ENCODE measurements at places on chromosomes 3 and 15.

- no peak for DNase-seq
These were observed 246.1 kb downstream of the ZIC1 start for GRCh38 chr3:147655236-147655635.

GRCh38 chr15:83380059-83380458 lies 67.1 kb upstream of the SH3GL3 start:
- no peak for DNase-seq

GRCh38 chr15:46461416-46461815 lies 826.6 kb downstream of the SQOR start:
- DNase-seq: no peak

DNA sequence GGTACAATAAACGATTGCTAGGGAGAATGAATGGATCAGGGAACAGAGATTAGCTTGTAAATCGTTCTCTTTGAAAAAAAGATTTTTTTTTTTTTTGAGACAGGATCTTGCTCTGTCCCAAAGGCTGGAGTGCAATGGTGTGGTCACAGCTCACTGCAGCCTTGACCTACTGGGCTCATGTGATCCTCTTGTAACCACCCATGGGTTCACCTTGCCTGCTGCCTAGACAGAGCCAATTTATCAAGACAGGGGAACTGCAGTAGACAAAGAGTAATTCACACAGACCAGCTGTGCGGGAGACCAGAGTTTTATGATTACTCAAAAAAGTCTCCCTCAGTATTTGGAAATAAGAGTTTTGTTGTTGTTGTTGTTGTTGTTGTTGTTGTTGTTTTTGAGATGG lies 39.6 kb downstream of the METTL6 start:
- no peak for DNase-seq

GRCh38 chr3:72586694-72587093 lies 261.6 kb downstream of the SHQ1 start:
- DNase-seq: no peak

Data from T-helper 2 cell (primary cell).